Stimulated activated CD4-positive, alpha-beta T cell treated with anti-CD3 and anti-CD28 coated beads, Interleukin-2, amount 100 ng/mL, for 24 hours (primary cell): ENCODE measurements at places on chromosomes 2 and 18.

- no peak for DNase-seq
These were observed 195.9 kb downstream of the ACKR3 start for GRCh38 chr2:236765478-236765877.

DNA sequence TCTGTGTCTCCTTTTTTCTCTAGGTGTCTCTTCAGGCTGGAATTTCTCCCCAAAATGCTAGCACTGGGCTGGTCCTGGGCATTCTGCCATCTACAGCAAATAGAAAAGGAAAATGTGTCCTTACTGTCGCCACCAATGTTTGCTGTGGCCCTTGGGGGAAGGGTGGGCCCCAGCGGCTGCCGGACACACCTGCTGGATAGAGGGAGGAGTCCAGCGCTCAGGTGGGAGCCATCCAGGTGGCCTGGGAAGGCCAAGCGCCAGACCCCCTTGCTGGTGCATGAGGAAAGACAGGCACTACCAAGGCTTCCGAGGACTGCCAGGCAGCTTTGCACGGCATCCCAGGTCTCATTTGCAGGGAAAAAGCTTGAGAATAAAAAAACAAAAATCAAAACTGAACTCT lies 147.7 kb upstream of the GATA6 start:
- no peak for DNase-seq

DNA sequence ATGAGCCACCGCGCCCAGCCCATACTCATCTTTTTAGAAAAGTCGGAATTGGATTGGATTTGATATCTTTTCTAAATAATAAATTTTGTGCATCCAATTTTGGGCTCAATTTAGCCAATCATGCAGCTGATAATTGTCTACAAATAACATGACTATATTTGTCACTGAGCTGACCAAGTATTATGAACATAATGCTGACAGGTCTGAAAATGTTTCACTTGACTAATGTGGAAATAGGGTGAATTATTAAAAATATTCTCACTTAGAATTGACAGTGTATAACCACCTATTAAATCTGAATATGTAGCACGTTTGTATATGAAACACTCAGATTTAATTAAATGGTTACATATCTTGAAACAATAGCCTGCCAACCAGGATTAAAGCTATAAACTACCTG lies 657.2 kb upstream of the FSHR start:
- no peak for DNase-seq

DNA sequence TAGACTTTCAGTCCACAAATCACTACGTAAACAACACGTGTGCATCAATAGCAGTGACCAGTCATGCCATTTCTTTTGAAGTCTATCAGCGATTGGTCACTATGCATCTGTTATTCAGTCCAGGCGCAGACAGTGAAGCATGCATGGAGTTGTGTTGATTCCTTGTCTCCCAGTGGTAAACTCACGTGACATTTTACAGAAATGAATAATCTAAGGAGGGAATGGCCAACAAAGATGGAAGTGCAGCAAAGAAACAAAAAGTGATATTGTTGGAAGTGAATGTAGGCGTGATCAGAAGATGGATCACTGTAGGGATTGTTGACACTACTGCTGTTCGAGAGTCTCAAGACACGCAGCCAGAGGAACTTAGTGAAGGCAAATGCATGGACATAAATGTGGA lies 317.8 kb upstream of the MGAT5 start:
- DNase-seq: no peak

GRCh38 chr18:39799006-39799405 lies 2156.0 kb upstream of the PIK3C3 start:
- DNase-seq: no peak

GRCh38 chr2:233482616-233483015 lies 84.0 kb downstream of the USP40 start:
- no peak for DNase-seq
